GM23338 (cell line): ENCODE measurements at places on chromosomes 7 and 10. TPM values are rescaled to one million over a fixed set of nuclear protein-coding genes. Genes with fewer than 3 reads are reported as not detected.
A peak's percentile ranks its signal among the peaks of the same experiment; 100 is the strongest.

DNA sequence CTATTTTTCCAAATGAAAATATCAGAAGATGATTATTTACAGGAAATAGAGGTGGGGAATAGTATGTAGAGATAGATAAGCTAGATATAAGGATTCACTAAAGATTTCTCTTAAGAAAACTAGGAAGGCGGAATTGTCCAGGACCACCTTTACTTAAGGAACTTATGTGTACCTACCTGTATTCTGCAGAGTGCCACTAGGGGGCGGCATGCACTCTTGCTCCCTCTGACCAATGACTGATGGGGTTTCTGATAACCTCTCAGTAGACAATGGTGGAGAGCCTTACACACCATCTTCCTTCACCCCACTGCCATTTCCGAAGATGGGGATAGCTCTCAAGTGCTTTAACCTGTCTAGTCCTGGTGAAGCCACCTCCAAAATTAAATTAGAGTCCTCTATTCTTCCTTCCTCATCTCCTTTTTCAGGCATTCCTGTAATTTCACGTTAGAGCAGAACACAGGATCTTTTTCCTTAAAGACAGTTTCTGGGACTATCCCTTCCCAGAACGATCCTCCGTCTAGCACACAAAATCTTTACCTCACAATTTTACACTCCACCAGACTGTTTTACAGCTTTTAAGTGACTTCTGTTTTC, 453.1 kb downstream of the SORCS1 start:
- DNase-seq, result peak; percentile 82
- no peak overlapping the region for H3K27ac ChIP-seq
- no peak overlapping the region for H3K4me3 ChIP-seq
- H3K27me3 ChIP-seq, result no peaks in the 10 kb centered on the region
- no peaks in the 10 kb centered on the region for H3K36me3 ChIP-seq

The KAT6B gene
- 27.0 and 31.4 TPM in 2 replicates for total RNA-seq

The LIPK gene
- total RNA-seq, result not detected in 2 replicates

DNA sequence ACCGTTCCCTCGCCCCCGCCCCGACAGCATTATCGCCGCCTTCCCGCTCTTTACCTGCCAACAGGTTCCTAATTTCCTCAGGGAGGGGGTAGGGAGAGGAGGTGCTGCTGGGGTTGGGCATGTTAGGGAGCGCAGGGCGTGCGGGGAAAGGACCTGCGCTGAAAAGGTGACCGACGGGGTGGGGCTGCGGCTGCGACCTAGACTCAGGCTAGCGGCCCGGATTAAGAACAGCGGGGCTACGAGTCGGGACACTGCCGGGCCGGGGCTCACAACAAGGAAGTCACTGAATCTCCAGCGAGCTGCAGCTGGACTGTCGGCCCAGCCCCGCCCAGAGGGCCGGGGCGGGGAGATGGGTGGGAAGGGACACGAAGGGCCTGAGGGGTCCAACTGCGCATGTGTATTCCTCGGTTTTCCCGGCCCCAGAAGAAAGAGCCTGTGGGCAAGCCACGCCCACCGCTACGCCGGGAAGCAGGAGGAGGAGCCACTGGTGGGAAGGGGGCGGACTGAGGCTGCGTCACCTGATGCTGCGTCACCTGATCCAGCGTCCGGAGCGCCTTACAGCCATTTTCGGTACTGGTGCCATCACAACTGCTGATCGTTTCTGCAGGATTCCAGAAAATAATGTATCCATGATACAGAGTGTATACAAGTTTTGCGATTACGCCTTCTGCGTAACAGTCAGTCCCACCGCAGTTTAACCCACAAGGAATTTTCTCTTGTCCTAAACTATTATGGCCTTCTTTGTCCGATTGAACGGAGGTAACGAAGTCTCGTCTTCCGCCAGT, at the start of gene SKAP2:
SKAP2 (minus strand) TSS at position 282 of the 785 bp plus-strand sequence; CDS start at position 121, 161 bp downstream.
- peak within 1 kb of the TSS; percentile 61 for H3K27ac ChIP-seq
- peaks cover 48% of the 10 kb centered on the region for H3K27me3 ChIP-seq
- DNase-seq, result peak; percentile 98
- no peaks in the 10 kb centered on the region for H3K36me3 ChIP-seq
- H3K4me1 ChIP-seq, result peaks cover 10% of the 10 kb centered on the region

DNA sequence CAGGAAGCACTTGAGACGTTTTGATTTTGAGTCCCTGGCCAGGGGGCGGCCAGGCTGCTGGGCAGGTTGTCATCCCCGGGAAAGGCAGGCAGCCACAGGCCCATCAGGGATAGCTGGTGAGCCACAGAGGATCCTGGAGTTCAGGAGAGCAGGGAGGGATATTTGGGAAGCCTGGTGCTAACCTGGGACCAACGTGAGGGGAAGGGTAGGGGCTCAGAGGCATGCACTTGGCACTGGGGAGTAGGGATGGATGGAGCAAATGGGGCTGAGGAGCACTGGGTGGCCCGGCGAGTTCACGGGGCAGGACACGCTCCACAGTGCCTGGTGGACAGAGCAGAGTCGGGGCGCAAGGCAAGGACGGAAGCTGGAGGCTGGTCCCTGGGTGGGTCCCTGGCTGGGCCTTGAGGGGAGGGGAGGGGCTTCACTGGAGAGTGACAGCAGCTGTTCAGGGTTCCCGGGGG, 30.2 kb downstream of the LRRC27 start:
- DNase-seq, result no peak
- no peaks in the 10 kb centered on the region for H3K4me1 ChIP-seq
- no peak overlapping the region for H3K27ac ChIP-seq
- H3K27me3 ChIP-seq, result no peaks in the 10 kb centered on the region

DNA sequence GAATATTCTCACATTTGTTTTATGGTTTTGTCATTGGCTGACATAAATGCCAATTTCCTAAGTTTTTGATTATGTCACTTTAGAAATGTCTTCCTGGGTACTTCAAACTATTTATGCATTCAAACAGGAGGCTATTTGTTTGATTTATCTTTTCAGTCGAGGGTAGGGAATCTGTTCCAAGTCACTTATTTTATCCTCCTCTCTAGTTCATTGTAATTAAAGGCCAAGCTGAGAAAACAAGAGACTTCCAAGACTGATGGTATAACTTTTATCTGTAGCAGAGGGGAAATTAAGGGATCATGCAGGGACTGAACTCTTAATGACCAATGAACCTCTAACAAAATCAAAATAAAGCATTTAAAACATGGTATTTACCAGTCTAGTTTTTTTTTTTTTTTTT, 968.4 kb downstream of the SORCS3 start:
- H3K27me3 ChIP-seq, result no peaks in the 10 kb centered on the region
- H3K27ac ChIP-seq, result no peak overlapping the region
- H3K4me1 ChIP-seq, result peaks cover 13% of the 10 kb centered on the region
- no peaks in the 10 kb centered on the region for H3K36me3 ChIP-seq
- DNase-seq, result no peak
- H3K4me3 ChIP-seq, result no peak overlapping the region

GRCh38 chr10:125964558-125964957, 68.2 kb downstream of the FANK1 start:
- no peaks in the 10 kb centered on the region for H3K4me1 ChIP-seq
- no peaks in the 10 kb centered on the region for H3K36me3 ChIP-seq
- H3K27me3 ChIP-seq, result no peaks in the 10 kb centered on the region
- H3K27ac ChIP-seq, result no peak overlapping the region

The ADK gene
- total RNA-seq, result 39.9 and 50.3 TPM in 2 replicates

The HIPK2 gene
- total RNA-seq, result 13.8 and 16.9 TPM in 2 replicates

GRCh38 chr7:150389532-150389816, 10.3 kb downstream of the ZNF775 start:
- no peak for DNase-seq
- peaks cover 10% of the 10 kb centered on the region; the same call in 1 of the 2 replicates for H3K36me3 ChIP-seq
- no peak overlapping the region for H3K4me3 ChIP-seq
- peaks cover 56% of the 10 kb centered on the region for H3K4me1 ChIP-seq

GRCh38 chr10:75486591-75486990, 55.2 kb downstream of the LRMDA start:
- no peak overlapping the region for H3K4me3 ChIP-seq
- H3K27me3 ChIP-seq, result no peaks in the 10 kb centered on the region
- no peaks in the 10 kb centered on the region for H3K36me3 ChIP-seq
- no peaks in the 10 kb centered on the region for H3K4me1 ChIP-seq
- no peak for DNase-seq
- H3K27ac ChIP-seq, result no peak overlapping the region

DNA sequence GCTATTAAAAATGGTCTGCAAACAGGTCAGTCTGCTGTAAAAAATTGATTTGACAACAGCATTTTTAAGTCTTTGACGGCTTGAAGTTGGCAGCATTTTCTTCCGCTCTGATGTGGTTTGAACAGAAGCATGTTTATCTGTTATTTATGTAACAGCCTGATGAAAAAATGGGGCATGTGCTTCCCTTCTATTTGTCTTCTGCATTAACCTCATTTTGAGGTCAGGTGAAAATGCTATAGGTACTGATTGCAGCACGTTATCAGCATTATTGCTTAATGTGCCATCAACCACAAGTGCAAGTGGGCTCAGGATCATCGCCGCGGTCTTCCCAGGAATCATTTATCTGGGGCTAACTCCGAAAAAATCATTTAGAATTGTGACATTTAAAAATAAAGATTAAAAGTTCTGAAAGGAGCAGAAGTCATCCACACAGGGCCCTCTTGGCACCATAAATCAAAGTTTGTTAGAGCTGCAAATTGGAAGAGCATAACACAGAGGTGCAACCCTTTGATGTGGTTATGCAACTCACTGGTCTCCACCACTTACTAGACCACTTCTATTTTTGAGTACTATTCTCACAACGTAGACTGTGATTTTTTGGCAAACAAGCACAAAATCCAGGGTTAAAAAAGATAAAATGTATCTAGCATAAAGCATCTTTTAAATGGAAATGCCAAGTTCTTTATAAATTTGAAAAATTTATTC, 307.7 kb downstream of the MDFIC start:
- H3K4me1 ChIP-seq, result peaks cover 17% of the 10 kb centered on the region
- H3K36me3 ChIP-seq, result no peaks in the 10 kb centered on the region
- no peak for DNase-seq

GRCh38 chr10:128147669-128148068, 21.4 kb upstream of the MKI67 start:
- peaks cover 3% of the 10 kb centered on the region; the same call in 1 of the 2 replicates for H3K4me1 ChIP-seq
- no peak overlapping the region for H3K27ac ChIP-seq

The NPC1L1 gene
- not detected in 2 replicates for total RNA-seq

- no peak overlapping the region for H3K4me3 ChIP-seq
- no peaks in the 10 kb centered on the region for H3K36me3 ChIP-seq
- no peak overlapping the region for H3K27ac ChIP-seq
- DNase-seq, result no peak
Measured at GRCh38 chr10:121812031-121812430, 115.8 kb downstream of the ATE1 start.

GRCh38 chr7:114590298-114590697, 175.7 kb downstream of the FOXP2 start:
- no peaks in the 10 kb centered on the region for H3K4me1 ChIP-seq
- no peaks in the 10 kb centered on the region for H3K36me3 ChIP-seq
- H3K27ac ChIP-seq, result no peak overlapping the region
- DNase-seq, result peak; percentile 28
- H3K27me3 ChIP-seq, result no peaks in the 10 kb centered on the region

The ADIRF gene
- not detected in 2 replicates for total RNA-seq

- H3K4me3 ChIP-seq, result peak overlapping the region; percentile 82
- peak; percentile 85 for DNase-seq
- 0 out of 2 replicates have a peak overlapping the region, but pooled peaks have one; percentile 55 for H3K27ac ChIP-seq
- H3K27me3 ChIP-seq, result 0 out of 2 replicates have a peak, but pooled peaks cover 6% of the 10 kb centered on the region
- peaks cover 15% of the 10 kb centered on the region for H3K4me1 ChIP-seq
Measured at GRCh38 chr10:102419269-102420180, 940 bp upstream of the PSD start.

The IFT22 gene
- 13.8 and 22.5 TPM in 2 replicates for total RNA-seq

- H3K4me3 ChIP-seq, result peak overlapping the region; percentile 81
- H3K4me1 ChIP-seq, result peaks cover 16% of the 10 kb centered on the region
- H3K36me3 ChIP-seq, result peaks cover 57% of the 10 kb centered on the region
- no peaks in the 10 kb centered on the region for H3K27me3 ChIP-seq
- DNase-seq, result no peak
- H3K27ac ChIP-seq, result peak overlapping the region; percentile 98
Measured at GRCh38 chr10:73246322-73246645, 771 bp downstream of the DNAJC9 start.

The SEMA4G gene
- 7.3 and 8.5 TPM in 2 replicates for total RNA-seq

- H3K27me3 ChIP-seq, result no peaks in the 10 kb centered on the region
- peaks cover 8% of the 10 kb centered on the region for H3K4me1 ChIP-seq
- no peaks in the 10 kb centered on the region for H3K36me3 ChIP-seq
- DNase-seq, result peak; percentile 79
- no peak overlapping the region for H3K4me3 ChIP-seq
Measured at GRCh38 chr10:14547816-14548215, 217.1 kb upstream of the FRMD4A start.

- no peaks in the 10 kb centered on the region for H3K4me1 ChIP-seq
- no peak overlapping the region for H3K27ac ChIP-seq
- H3K36me3 ChIP-seq, result no peaks in the 10 kb centered on the region
- H3K27me3 ChIP-seq, result no peaks in the 10 kb centered on the region
- DNase-seq, result no peak
- H3K4me3 ChIP-seq, result no peak overlapping the region
Measured at GRCh38 chr10:131849591-131850382, 51.0 kb upstream of the PPP2R2D start.

- no peaks in the 10 kb centered on the region for H3K4me1 ChIP-seq
- DNase-seq, result no peak
- no peaks in the 10 kb centered on the region for H3K27me3 ChIP-seq
Measured at GRCh38 chr10:86658261-86658741, 4.0 kb downstream of the OPN4 start.

The ACTR3C gene
- total RNA-seq, result 1.5 and 5.8 TPM in 2 replicates

DNA sequence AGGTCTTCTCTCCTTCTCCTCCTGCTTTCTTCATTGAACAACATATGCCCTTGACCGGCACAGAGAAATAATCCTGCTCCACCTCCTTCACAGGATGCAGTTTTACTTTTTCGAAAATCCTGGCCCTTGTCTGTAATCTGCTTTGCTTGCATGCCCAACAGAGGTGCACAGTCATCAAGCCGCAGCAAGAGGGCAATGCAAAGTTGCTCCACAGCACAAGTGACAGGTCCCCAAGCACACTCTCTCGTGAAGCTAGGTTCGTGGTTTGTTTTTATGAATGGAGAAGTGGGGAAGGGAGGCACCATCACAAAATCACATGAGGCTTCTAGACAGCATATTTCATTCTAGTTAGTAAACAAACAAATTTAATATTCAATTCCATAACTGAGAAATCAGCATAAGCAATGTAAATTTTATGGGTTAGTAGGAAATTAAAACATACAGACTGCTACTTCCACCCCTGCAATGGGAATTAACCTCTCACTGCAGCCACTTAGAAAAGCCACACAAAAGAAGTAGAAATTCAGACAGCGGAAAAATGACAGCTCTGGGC, 178.8 kb downstream of the TPK1 start:
- no peak overlapping the region for H3K4me3 ChIP-seq
- H3K4me1 ChIP-seq, result peaks cover 4% of the 10 kb centered on the region; the same call in 1 of the 2 replicates
- peak; percentile 30 for DNase-seq
- H3K27ac ChIP-seq, result no peak overlapping the region
- H3K27me3 ChIP-seq, result no peaks in the 10 kb centered on the region

- no peaks in the 10 kb centered on the region for H3K4me1 ChIP-seq
- H3K27ac ChIP-seq, result no peak overlapping the region
- no peaks in the 10 kb centered on the region for H3K36me3 ChIP-seq
- no peak overlapping the region for H3K4me3 ChIP-seq
Measured at GRCh38 chr7:92880212-92881090, 44.1 kb upstream of the CDK6 start.

DNA sequence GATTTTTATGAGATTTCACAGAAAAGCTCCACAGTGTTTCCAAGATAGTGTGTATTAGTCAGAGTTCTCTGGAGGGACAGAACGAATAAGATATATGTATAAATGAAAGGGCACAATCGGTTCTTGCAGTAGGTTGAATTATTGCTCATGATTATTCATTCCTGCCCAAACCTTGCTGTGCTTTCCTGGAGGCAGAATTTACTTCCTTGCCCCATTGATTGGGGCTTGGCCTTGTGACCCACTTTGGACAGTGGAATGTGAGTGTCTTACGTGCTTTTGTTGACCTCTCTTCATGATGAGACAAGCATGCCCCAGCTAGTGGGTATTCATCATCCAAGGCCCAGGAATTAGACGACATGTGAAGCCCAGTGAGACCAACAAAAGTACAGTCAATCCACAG, 53.0 kb upstream of the ABCB5 start:
- no peak overlapping the region for H3K4me3 ChIP-seq
- H3K4me1 ChIP-seq, result peaks cover 7% of the 10 kb centered on the region; the same call in 1 of the 2 replicates
- H3K27me3 ChIP-seq, result no peaks in the 10 kb centered on the region
- no peaks in the 10 kb centered on the region for H3K36me3 ChIP-seq
